Stromal cell of bone marrow (primary cell): ENCODE measurements at places on chromosomes 2 and 18.

DNA sequence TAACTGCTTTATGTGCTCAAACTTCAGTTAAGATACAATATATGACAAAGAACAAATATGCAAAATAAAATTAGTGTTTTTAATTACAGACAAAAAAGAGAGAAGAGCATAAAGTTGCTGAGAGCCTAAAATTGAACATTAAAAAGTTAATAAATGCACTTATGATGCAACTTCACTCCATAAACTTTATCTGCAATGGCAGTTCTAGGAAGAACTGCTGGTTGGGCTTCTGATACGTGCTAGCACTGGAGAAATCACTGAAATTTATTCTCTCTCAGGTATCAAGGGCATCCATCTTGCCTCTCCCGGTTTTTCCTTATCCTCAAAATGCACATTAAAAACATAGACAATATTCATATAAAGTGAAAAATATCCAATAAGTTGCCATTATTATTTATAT is 35.7 kb downstream of the MYO3B start:
- no peak for DNase-seq

- DNase-seq = no peak
Observed at GRCh38 chr2:33412920-33413319, 63.5 kb upstream of the RASGRP3 start.

DNA sequence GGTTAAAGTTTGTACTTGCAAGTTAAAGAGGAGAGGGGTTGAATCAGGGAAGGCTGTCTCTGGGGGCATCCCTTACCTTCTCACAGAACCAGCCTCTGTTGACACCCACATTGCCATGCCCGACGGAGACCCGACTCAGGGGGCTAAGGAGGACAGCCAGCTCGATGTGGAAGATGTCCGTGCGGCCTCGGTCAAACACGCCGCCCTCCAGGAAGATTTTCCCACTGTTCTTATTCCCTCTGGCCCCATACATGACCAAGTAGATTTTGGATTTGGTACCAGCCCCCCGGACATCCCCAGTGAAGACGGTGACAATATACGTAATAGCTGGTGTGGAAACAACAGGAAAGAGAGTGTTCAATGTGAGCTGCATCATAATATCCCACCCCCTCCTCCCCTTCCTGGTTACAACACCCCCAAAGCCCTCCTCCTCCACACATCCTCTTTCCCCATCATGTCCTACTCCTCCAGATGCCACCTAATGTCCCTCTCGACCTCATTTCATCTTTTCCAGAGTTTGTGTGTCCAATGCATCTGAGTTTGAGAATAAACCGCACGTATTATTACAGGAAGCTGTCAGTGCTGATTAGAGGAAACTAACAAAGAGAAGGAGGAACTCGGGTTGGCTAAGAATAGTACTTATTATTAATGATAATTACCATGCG is 55.7 kb downstream of the LOXHD1 start:
- DNase-seq = no peak

DNA sequence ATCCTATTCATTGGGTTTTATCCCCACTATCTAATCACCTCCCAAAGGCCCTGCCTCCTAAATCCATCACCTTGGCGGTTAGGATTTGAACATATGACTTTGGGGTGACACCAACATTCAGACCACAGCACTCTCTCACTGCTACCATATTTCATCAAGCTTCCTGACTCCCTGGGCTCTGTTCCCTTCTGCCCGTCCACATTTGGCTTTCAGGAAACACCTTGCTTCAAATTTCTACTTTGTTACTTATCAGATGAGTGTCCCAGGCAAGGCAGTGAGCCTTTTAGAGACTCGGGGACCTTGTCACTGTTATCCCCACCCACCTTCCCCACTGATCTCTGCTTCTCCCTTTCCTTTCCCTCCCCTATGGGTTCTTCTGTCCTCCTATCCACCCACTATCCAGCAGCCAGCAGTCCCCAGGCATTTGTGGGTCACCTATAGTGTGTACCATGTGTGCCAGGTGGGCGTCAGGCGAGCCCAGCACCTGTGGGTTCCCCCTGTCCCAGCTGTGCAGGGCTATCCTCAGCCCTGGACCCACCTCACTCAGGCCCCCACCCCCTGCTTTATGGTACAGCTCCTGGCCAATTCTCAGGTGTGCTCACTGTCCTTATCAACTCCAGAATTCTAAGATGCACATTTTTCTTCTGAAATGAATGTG is 230.9 kb downstream of the LOXHD1 start:
- DNase-seq = no peak

- no peak for DNase-seq
Observed at GRCh38 chr2:176092270-176093144, at the start of gene HOXD13. Gene HOXD13, plus strand, starts transcription at chr2:176092721. Its CDS starts 170 bp downstream, at chr2:176092891.

GRCh38 chr2:226656367-226656766 is 143.3 kb downstream of the IRS1 start:
- DNase-seq = no peak

DNA sequence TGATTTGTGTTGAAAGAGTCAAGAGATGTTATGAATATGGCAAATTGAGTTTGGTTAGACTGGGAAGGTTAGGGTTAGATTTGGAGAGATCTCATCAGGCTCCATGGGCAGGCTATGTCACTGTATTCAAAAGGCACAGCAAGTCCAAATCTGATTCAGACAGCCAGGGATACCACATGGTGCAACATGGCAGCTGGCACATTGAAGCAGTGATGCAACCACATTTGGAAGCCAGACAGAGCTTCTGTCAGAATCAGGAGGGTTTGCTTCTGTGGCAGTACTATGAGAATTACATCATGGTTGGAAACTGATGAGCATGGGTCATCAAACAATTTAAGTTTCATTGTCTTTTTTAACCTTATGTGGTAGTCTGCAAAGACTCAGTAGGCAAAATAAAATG is 772.2 kb downstream of the SUCLG1 start:
- DNase-seq = no peak

GRCh38 chr18:10923551-10924070 is 225.8 kb downstream of the PIEZO2 start:
- DNase-seq = no peak

DNA sequence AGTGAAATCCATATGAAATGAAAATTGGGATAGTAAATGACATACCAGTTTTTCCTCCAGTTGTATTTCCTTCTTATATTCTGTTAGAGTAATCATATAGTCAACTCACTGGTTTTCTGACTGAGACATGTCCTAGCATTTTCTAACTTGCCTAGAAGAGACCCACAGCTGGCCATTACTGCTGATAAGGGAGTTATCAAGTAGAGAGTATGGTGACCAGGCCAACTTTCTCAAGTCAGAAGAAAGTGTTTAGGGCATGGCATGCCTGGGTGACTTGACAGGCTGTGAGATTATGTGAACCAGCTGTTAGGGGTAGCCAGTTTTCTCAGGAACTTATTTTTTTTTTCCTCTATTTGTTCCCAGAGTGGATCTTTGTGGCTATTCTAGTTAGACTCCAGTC is 81.2 kb downstream of the GPD2 start:
- no peak for DNase-seq

DNA sequence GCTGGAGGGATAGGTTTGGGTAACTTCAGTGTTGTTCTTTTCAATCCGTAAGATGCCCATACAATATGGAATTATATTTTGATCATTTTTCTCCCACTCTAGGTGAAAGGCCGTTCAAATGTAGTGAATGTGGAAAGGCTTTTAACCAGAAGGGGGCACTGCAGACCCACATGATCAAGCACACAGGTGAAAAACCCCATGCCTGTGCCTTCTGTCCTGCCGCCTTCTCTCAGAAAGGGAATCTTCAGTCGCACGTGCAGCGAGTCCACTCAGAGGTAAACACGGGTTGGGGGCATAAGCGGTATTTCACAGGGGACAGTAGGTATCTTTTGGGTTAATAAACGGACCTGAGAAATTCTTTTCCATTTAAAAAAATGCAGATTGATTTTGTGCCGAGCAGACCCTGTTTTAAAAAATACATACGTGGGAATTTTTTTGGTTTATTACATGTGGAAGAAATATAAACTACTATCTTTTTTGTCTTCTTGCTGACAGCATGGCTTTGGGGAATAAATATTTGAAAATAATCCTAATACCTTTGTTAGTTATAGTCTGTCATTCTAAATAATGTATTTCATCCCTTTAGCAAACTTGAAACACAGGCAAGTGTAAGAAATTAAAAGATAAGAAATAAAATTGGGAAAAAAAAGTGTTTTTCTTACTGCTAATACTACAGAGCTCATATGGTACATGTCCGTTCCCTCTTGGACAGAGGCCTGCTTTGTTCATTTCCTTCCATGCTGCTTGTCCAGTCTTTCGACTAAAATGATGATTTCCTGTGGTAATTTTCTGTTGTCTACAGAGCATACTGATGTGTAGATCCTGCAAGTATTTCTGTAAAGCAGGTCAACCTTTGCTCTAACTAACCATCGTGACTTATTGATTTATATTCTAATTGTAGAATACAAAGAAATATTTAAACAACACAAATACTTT is 53.3 kb downstream of the ZNF236 start:
- DNase-seq = peak; percentile 6

GRCh38 chr2:197284956-197285355 is 25.6 kb downstream of the ANKRD44 start:
- DNase-seq = no peak

DNA sequence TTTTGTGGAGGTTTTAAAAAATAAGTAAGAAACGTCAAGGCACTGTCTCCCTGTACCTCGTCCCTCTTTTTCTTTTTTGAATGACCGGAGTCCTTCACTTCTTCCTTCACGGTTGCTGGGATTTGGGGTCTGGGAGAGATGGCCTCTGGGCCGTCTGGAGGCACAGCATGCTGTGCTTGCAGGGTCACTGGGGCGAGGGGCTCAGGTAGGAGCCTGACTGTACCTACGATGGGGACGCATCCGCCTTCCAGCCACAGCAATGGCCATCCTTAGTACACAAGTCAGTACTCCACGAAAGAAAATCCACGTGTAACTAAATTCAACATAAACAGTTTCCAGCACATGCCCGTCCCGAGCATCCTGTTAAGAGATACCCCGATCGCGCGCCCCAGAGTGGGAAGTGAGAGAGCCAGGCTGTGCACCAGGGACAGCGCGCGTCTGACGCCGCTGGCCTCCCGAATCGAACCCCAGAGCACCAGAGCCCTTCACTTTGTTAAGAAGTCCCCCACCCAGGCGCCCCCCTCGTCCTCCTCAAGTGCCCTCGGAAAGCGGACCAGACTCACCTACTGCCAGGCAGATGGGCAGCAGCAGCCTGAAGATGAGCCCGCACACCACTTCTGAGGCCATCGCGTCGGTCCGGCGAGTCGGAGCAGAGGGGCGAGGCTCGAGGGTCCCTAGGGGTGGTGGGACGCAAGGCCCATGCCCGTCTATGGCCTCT is 1.2 kb downstream of the PIEZO2 start:
- no peak for DNase-seq

DNA sequence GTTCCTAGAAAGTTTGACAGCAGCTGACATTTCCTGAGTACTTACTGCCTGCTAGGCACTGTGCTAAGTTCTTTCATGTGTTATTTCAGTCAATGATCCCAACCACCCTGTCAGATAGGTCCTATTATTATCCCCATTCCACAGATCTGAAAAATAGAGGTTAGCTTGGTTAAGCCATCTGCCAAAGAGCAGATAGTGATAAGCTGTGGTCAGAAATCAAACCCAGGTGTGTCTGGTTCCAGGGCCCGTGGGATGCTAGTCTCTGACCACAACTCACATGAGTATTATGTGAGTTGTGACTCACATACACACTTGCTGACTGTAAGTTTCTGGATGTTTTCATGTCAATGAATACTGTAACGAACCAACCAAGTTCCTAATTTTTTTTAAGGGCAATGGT is 132.0 kb upstream of the APCDD1 start:
- DNase-seq = no peak

DNA sequence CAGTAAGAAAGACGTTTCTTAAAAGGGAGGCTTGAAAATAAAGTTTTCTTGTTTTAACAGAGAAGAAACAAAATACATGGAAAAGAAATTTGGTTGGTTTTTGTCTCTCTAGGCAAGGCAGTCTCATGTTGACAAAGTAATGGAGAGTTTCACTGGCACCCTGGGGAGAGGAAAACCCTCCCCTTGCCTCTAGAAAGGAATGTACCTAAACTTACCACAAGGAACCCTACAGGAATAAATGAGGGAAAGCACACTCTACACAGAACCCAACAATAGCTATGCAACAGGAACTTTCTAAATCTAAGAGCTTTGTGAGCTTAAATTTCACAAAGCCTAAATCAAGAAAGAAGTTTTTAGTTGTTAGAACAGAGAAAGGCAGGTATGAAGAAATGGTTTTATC is 37.0 kb downstream of the FIGN start:
- no peak for DNase-seq

DNA sequence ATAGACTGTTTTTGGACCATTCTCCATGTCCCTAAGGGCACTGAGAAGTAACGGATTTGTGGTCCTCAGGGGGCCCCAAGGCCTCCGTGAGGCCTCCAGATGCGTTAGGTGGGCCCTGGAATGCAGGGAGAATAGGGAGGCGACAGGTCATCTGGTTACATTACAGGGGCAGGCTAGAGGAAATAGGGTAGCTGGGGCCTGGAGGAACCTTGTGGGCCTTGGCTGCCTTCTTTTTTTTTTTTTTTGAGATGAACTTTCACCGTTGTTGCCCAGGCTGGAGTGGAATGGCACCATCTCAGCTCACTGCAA is 28.9 kb downstream of the ZFP36L2 start:
- no peak for DNase-seq

GRCh38 chr2:109597283-109597682 is 16.5 kb downstream of the SEPTIN10 start:
- no peak for DNase-seq

DNA sequence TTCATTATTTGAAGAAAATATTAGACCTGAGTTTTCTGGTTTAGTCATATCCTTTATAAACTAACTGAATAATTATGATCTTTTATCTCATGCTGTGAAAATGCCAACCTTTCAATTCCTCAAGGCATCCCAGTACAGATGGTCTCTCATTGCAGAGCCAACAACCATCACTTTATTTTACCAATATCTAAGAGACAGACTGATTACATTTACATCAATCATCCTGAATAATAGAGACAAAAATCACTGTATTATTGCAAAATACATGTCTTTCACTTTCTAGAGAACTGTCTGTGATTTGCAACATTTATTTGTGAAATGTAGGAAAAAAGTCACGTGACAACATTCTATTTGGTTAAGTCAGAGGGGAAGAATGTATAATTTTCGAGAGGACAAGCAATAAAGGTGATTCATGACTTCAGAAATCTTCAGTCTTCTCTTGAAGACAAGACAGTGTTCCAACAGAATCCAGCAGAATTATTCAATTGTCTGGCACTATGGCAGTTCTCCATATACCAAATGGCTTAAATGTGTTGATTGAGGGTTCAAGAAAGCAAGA is 503.6 kb upstream of the SYT4 start:
- DNase-seq = peak; percentile 24

DNA sequence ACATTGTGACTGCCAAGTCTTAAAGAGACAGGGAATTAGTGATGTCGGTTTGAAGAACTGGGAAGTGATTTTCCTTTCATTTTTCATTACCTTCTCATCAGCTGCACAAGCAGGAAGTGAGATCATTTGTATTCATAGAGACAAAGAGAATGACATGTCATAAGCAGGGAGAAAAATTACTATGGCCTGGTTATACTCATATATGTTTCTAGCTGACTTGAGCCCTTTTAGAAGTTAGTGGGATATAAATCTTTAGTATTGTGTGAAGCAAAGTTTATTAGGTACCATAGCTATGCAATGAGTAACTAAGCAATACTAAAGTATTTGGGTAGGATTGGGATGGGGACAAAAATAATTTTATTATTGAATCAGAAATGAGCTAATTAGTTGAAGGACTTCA is 284.1 kb downstream of the PID1 start:
- DNase-seq = no peak

- peak; percentile 96 for DNase-seq
Observed at GRCh38 chr2:222993920-222994650, 57.9 kb upstream of the KCNE4 start.
